Progenitor cell of endocrine pancreas (in vitro differentiated cells): ENCODE measurements at places on chromosomes 12 and 14. TPM values are rescaled to one million over a fixed set of nuclear protein-coding genes. Genes with fewer than 3 reads are reported as not detected.

The HOXC12 gene
- total RNA-seq, result not detected in 2 replicates

- no peak for DNase-seq
- H3K4me3 ChIP-seq, result no peak overlapping the region
- peaks cover 1% of the 10 kb centered on the region for H3K36me3 ChIP-seq
- H3K27me3 ChIP-seq, result peaks cover 5% of the 10 kb centered on the region
- H3K4me1 ChIP-seq, result peaks cover 18% of the 10 kb centered on the region
- H3K27ac ChIP-seq, result no peak overlapping the region
Measured at GRCh38 chr14:38873941-38874612, 229.0 kb downstream of the SEC23A start.

GRCh38 chr12:5692850-5693249, 252.2 kb downstream of the ANO2 start:
- H3K27me3 ChIP-seq, result peaks cover 24% of the 10 kb centered on the region
- no peak overlapping the region for H3K4me3 ChIP-seq

The TMTC1 gene
- total RNA-seq, result 18.1 and 19.2 TPM in 2 replicates

- no peak overlapping the region for H3K27ac ChIP-seq
- no peak overlapping the region for H3K4me3 ChIP-seq
- no peaks in the 10 kb centered on the region for H3K27me3 ChIP-seq
Measured at GRCh38 chr12:105201299-105201698, 34.7 kb downstream of the APPL2 start.

The IL26 gene
- not detected in 2 replicates for total RNA-seq

- no peak for DNase-seq
- H3K4me3 ChIP-seq, result no peak overlapping the region
- H3K36me3 ChIP-seq, result no peaks in the 10 kb centered on the region
- no peaks in the 10 kb centered on the region for H3K27me3 ChIP-seq
Measured at GRCh38 chr14:68244262-68244980, 424.8 kb downstream of the RAD51B start.
